Suprapubic skin (tissue), 4 donors: ENCODE measurements at places on chromosomes 1 and 21. TPM values are rescaled to one million over a fixed set of nuclear protein-coding genes. Genes with fewer than 3 reads are reported as not detected.
A peak's percentile ranks its signal among the peaks of the same experiment; 100 is the strongest.

DNA sequence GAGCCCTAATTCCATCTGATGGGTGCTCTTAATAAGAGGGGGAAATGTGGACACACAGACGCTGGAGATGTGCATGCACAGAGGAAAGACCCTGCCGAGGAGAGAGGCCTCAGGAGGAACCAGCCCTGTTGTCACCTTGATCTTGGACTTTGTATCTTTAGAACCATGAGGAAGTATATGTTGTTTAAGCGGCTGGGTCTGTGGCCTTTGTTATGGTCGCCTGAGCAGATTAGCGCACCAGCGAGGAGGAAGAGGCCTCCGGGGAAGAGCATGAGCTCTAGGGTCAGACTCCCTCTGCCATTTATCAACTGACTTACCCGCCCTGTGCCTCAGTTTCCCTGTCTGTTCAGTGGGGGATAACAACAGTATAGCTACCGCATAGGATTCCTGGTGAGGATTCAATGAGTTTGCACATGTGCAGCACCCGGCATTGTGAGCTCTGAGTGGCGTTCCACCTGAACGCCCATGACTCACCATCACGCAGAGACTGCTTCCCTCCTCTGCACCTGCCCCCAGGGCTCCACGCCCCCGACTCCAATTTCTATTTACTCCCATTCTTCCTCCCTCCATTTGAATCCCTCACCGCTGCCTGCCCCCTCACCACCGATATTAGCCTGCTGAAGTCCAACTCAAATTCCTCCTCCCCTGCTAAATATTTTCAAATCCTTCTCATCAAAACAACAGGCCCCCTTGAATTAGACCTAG is 67.2 kb downstream of the ATP5PO start:
- H3K27me3 ChIP-seq = no peaks in the 10 kb centered on the region
- DNase-seq = no peak
- no peak overlapping the region for H3K4me3 ChIP-seq
- H3K27ac ChIP-seq = no peak overlapping the region
- H3K36me3 ChIP-seq = no peaks in the 10 kb centered on the region

DNA sequence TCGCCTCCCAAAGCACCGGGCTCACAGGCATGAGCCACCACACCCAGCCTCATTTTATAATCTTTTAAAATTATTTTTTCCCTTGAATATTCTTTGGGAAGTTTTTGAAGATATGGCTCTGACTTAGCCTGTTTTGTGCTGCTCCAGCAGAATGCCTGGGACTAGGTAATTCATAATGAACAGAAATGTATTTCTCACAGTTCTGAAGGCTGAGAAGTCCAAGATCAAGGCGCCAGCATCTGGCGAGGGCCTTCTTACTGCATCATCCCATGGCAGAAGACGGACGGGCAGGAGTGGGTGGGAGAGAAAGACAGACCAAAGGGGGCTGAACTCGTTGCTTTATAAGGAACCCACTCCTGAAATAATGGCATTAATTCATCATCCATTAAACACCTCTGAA is 99.0 kb upstream of the SLC25A33 start:
- no peaks in the 10 kb centered on the region for H3K27me3 ChIP-seq
- no peak overlapping the region for H3K27ac ChIP-seq
- peaks cover 69% of the 10 kb centered on the region for H3K4me1 ChIP-seq

DNA sequence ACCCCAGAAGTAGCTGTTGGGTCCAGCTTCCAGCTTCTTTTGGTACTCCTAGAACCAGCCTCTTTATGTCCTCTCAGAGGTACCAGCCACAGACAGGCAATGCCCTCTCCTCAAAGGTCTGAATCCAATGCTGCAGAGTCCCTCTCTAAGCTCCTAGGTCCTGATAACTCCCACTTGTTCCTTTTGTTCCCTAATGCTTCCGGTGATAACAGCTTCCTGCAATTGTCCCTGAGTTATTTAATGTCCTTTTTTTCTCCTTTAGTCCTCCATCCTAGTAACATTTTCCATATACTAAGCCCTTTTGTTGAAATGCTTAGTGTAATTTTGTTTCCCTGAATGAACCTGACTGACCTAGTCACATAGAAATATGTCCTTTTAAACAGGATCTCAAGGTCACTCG is 201.7 kb upstream of the BEND5 start:
- no peak overlapping the region for H3K4me3 ChIP-seq
- H3K4me1 ChIP-seq = no peaks in the 10 kb centered on the region
- H3K27ac ChIP-seq = no peak overlapping the region
- no peaks in the 10 kb centered on the region for H3K27me3 ChIP-seq

DNA sequence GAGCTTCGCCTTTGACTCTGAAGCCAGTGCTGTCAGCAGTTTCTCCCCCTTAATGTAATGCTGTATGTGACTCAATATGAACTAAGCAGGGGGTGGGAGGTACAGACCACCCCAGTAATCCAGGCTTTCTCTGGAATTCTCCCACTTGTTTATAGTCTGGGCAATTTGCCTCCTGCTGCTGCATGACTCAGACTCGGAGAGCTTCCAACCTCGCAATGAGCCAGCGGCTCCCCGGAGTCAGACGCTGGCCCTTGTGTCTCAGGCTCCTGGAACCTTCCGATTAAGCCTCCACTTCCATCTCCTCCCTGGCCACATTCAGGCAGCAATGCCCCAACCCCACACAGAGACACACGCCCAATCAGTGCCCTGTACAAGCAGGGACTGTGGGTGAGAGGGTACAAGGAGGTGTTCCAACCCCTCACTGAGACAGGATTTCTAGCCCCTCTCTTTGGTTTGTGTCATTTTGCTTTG is 471.7 kb upstream of the VAMP3 start:
- H3K27ac ChIP-seq = no peak overlapping the region
- no peaks in the 10 kb centered on the region for H3K36me3 ChIP-seq
- H3K4me3 ChIP-seq = no peak overlapping the region
- H3K27me3 ChIP-seq = no peaks in the 10 kb centered on the region
- peaks cover 8% of the 10 kb centered on the region for H3K4me1 ChIP-seq
- DNase-seq = peak; percentile 49

DNA sequence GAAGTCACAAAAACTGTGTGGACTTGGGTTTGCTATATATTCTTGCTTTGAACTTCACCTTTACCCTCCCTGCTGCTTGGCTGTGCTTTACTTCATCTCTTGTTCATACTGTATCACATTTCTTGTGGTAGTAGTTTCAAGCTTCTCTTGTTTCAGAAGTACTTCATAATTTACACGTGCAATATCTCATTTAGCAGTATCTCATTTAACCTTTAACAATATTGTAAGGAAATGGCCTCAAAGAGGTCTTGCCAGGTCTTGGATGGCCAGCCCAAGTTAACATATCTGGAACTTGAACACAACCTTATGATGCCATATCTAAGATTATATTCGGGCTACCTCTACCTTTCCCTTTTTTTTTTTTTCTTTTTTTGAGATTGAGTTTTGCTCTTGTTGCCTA is 1.7 kb upstream of the TRIM45 start:
- peaks cover 15% of the 10 kb centered on the region for H3K4me1 ChIP-seq
- H3K27ac ChIP-seq = no peak overlapping the region
- H3K4me3 ChIP-seq = no peak overlapping the region
- no peaks in the 10 kb centered on the region for H3K27me3 ChIP-seq
- no peak for DNase-seq

DNA sequence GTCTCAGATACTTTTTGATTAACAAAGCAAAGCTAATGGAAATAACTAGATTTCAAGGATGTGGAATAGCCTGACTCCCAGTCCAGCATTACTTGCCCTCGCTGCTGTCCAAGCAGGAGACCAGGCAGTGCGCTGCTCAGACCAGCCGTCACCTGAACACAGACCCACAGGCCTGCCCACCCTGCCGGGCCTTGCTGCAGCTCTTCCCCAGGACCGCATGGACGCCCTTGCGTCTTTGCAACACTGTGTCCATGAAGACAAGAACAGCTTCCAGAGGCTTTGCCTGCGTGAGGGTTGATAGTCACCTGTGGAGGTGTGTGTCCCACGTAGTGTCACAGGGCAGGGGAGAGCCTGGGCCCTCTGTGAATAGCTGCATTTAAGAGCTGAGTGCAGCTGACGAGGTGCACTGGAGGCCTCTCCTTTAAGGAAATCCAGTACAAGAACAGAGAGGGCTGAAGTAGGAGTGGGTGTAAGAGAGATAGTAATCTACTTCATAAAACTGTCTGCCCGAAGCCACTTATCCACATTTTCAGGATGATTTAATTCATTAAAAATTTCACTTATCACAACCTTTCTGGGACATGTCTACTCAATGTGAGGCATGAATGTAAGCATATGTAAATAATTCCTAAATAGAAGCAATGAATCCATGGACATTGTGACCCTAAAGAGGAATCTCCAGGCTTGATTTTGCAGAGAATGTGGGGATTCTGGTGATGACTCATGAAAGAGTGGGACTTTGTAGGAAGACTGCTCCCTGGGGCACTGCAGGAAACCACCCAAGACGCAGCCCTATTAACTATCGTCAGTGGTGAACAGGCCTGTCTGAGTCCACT is 176.2 kb upstream of the RAB4A start:
- H3K27ac ChIP-seq = no peak overlapping the region
- no peaks in the 10 kb centered on the region for H3K27me3 ChIP-seq
- H3K36me3 ChIP-seq = no peaks in the 10 kb centered on the region
- H3K4me1 ChIP-seq = peaks cover 32% of the 10 kb centered on the region

DNA sequence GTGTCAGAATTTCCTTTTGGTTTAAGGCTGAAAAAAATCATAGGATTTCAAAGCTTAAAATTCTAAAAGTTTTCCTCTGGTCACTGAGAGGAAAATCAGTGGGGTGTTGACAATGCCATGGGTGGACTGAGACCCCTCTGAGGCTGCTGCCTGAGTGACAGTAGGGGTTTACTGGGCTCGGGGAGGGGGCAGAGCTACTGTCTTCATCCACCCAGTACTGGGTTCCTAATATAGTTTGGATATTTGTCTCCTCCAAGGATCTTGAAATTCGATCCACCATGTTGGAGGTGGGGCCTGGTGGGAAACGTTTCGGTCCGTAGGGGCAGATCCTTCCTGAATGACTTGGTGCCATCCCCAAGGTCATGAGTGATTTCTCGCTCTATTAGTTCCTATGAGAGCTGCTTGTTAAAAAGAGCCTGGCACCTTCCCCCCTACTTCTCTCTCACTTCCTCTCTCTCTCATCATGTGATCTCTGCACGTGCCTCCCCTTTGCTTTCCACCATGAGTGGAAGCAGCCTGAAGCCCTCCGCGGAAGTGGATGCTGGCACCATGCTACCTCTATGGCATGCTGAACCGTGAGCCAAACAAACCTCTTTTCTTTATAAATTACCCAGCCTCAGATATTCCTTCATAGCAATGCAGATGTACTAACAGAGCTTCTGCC is 72.3 kb downstream of the MAP10 start:
- no peak overlapping the region for H3K27ac ChIP-seq
- H3K4me3 ChIP-seq = no peak overlapping the region
- H3K36me3 ChIP-seq = no peaks in the 10 kb centered on the region
- no peak for DNase-seq
- H3K27me3 ChIP-seq = no peaks in the 10 kb centered on the region

DNA sequence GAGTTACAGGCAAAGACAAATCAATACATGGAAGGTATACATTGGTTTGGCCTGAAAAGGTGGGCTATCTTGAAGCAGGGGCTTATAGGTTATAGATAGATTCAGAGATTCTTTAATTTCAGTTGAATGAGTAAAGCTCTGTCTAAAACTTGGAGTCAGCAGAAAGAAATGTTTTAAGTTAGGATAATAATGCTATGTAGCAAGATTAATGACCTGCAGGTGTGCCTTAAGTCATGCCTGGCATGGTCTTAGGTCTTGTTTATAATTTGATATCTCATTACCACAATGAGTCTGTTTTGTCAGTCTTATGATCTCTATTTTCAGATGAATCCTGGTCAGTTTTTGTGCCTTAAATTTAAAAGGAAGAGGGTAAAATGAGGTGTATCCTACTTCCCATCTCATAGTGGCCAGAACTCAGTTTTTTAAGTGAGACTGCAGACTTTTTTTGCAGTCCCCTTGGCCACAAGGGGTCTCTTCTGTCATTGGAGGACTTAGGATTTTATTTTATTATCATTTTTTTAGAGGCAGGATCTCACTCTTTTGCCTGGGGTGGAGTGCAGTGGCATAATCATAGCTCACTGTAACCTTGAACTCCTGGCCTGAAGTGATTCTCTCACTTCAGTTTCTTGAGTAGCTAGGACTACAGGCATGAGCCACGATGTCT is 21.3 kb upstream of the PGBD2 start:
- no peaks in the 10 kb centered on the region for H3K36me3 ChIP-seq
- no peaks in the 10 kb centered on the region for H3K27me3 ChIP-seq
- H3K27ac ChIP-seq = no peak overlapping the region
- no peak overlapping the region for H3K4me3 ChIP-seq
- no peak for DNase-seq

GRCh38 chr1:240720976-240721375 is 109.0 kb upstream of the GREM2 start:
- no peaks in the 10 kb centered on the region for H3K4me1 ChIP-seq
- no peak for DNase-seq
- no peaks in the 10 kb centered on the region for H3K36me3 ChIP-seq

DNA sequence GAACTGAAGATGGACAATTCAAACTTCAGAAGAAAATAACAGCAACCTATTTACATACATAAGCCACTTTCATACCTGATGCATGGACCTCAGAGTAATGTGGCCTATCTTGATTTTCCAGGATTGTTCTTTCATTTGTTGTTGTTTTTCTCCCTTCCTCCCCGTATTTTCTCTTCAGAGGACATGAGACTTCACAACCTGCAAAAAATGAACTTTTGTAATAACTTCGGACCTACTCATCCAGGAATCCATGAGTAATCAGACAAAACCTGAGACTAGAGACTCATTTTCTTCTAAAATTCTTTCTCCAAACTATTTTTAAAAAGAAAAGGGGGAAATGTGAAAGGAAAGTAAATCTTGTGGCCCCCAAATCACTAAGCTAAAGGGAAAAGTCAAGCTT is 17.6 kb upstream of the PLA2G5 start:
- H3K27me3 ChIP-seq = peaks cover 7% of the 10 kb centered on the region
- no peak overlapping the region for H3K27ac ChIP-seq
- H3K4me3 ChIP-seq = no peak overlapping the region
- no peaks in the 10 kb centered on the region for H3K4me1 ChIP-seq
- no peaks in the 10 kb centered on the region for H3K36me3 ChIP-seq

DNA sequence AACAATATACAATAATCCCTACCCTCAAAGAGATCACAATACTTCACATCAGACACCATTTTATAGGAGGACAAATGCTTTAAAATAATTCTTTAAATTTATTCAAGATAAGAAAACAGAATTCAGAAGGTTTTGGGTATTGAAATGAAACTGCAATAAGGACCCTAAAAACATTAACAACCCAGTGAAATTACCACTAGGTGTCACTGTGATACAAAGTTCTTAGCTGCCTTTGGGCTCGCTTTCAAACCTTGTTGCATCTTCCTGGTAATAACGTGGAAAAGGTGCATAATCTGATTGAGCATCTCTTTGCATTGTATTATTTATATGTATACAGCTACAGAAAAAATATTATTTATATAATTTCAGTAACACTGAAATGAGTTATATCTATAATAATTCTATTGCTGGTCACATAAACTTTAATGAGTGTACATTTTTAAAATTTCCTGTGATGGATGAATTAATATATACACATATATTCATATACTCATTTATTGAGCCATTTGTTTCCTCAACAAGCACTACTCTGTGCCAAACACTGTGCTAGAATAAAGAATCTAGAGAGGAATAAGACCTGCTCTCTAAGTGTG is 185.2 kb downstream of the FAF1 start:
- no peak overlapping the region for H3K27ac ChIP-seq
- peaks cover 9% of the 10 kb centered on the region for H3K36me3 ChIP-seq
- H3K4me1 ChIP-seq = no peaks in the 10 kb centered on the region
- H3K4me3 ChIP-seq = no peak overlapping the region
- DNase-seq = no peak
- H3K27me3 ChIP-seq = no peaks in the 10 kb centered on the region

ADGRL2 gene
- total RNA-seq = 43.5 TPM

COL16A1 gene
- total RNA-seq = 188 TPM

LEFTY2 gene
- not detected for total RNA-seq

RNF19B gene
- total RNA-seq = 55.5 TPM

GPX7 gene
- 3.1 TPM for total RNA-seq

KRTAP21-2 gene
- total RNA-seq = not detected

TTC22 gene
- 56.3 TPM for total RNA-seq

KIF17 gene
- total RNA-seq = 5.6 TPM

TACSTD2 gene
- 151 TPM for total RNA-seq

SFN gene
- 364 TPM for total RNA-seq

KANK4 gene
- 0.16 TPM for total RNA-seq
